ENCODE measurements at places on chromosomes 3 and 15.

DNA sequence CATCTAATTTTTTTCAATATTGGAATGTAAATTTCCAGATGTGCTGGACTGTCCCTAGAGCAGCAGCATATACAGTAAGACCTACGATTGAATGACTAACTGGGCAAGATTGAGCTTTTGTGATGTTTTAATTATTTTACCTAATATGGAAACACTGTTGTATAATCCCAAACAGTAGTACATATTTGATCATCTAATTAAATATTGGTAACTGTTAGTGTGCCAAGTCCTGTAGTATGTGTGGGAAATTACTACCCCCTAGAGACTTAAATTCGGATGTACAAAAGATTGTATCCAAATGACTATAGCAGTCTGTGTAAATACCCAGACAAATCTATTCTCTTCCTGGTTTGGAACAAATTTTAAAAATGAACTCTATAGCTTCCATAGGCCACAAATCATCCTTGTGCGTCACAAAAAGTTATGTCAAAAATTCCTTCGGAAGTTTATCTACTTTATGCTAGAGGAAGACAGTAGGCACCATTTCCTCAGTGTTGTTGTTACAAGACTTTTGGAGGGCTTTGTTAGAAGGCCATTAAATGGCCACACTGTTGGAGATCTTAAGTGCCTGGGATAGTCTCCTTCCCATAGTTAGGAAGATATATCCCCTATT, 41.6 kb downstream of the NKIRAS1 start:
- no peak for DNase-seq

- no peak for DNase-seq
These were observed 297.1 kb downstream of the SATB1 start for GRCh38 chr3:18127859-18128681.

GRCh38 chr15:93835344-93835743, 396.0 kb upstream of the MCTP2 start:
- no peak for DNase-seq

DNA sequence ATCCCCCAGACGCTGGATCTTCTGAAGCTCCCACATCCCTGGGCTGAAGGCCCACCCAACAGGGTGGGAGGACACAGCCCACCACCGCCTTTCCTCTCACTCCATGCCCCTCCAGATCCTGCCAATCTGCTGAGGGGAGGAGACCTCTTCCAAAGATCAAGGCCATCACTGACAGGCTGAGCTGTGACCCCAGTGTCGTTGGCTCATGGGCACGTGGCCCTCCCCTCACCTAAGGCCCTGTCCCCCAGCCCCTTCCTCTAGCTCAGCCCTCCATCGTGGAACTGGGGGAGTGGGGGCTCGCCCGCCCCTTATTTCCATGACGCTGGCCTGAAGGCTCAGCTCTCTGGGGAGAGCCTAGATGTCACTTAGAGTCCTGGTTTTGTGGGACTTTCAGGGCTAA, 10.4 kb downstream of the C3orf18 start:
- no peak for DNase-seq

- no peak for DNase-seq
These were observed at the start of gene THBS1 for GRCh38 chr15:39580485-39581241. Gene THBS1, plus strand, starts transcription at chr15:39581079. Its CDS starts 779 bp downstream, at chr15:39581858.

GRCh38 chr3:21860082-21860475, 109.1 kb upstream of the ZNF385D start:
- no peak for DNase-seq

DNA sequence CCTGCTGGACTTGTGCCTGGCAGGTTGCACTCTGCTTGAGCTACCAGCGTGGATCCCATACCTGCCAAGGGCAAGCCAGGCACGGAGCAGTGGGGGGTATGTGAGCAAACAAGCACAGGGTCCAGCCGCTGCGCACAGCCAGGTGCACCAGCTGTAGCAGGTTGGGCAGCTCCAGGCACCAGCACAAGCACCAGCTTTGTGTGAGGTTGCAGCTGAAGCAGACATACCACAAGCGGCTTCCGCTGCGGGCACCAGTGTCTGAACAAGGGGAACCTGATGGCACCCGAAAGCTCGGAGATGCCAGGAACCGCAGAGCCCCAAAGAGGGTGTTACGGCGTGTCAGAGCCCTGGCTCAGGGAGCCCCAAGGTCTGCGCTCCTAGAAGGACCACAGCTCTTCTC, 472.7 kb upstream of the ARL6 start:
- DNase-seq = no peak

GRCh38 chr3:73365756-73366397, 258.9 kb downstream of the PDZRN3 start:
- no peak for DNase-seq

DNA sequence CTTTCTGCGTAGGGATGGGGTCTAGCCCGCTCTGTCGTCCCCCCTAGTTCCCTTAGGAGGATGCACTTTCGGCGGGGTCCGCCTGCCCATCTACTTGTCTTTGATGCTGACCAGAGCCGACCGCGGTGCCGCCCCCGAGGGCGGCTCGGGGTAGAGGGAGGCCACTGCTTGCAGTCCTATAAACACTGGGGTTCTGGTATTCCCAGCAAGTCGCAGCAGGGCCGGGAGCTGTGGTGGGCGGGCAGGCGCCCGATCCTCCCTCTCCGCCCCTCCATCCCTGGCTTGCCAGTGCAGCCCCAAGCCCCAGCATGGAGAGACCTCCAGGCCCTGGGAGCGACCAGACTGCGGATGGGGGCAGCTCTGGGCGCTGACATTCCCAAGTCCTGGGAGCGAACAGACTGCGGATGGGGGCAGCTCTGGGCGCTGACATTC, 830 bp downstream of the SEMA4B start:
- DNase-seq = no peak

GRCh38 chr3:124092811-124093210, 100.9 kb upstream of the ROPN1 start:
- no peak for DNase-seq

Measured in NCI-H1694 (cell line).